Bronchial epithelial cell (primary cell): ENCODE measurements at places on chromosomes 12 and 14. TPM values are rescaled to one million over a fixed set of nuclear protein-coding genes. Genes with fewer than 3 reads are reported as not detected.
A peak's percentile ranks its signal among the peaks of the same experiment; 100 is the strongest.

DNA sequence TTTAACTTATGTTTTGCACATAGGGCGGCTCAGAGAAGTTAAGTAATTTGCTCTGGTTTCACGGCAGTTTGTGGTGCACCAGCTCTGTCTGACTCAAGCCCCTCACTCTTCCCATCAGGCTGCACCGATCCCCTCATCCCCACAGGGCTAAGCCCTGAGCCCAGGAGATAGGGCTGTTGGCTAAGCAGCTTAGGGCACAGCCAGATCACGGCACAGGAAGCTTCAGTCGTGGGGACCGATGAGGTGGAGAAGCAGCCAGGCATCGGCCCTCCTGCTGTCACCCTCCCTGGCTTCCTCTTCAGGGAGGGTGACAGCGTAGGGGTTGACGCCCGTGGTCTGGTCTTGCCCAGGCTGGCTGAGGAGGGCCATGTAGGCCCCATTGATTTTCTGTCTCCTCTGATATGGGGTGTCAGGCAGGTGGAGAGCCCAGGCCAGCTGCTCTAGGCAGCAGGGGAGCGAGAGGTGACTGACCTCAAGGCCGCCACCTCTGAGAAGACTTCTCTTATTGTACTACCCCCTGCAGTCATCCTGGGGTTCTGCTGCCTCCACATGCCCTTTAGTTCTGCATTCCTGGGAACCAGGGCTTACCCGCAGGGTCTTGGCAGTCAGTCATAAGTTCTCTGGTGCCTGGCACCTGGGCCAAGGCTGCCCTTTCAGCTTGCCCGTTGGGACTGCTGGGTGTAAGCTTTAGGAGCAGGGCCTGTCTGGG lies 166.4 kb downstream of the TSPAN9 start:
- DNase-seq: no peak

GRCh38 chr14:63448841-63449240 lies 94.3 kb downstream of the PPP2R5E start:
- DNase-seq: peak; percentile 90

GRCh38 chr12:112116232-112117060 lies 7.9 kb upstream of the NAA25 start:
- no peak for DNase-seq

GRCh38 chr14:104228716-104229533 lies 90.5 kb downstream of the KIF26A start:
- no peak for DNase-seq

- peak; percentile 3 for DNase-seq
Measured at GRCh38 chr14:64826845-64827244, 52.9 kb downstream of the SPTB start.

CLEC14A gene
- not detected in 2 replicates for total RNA-seq

NRL gene
- 0.64 and 0.79 TPM in 2 replicates for total RNA-seq

CPNE8 gene
- 6.8 and 7.1 TPM in 2 replicates for total RNA-seq

- no peak for DNase-seq
Measured at GRCh38 chr12:60393093-60393492, 797.3 kb downstream of the SLC16A7 start.

CDKN3 gene
- 3.7 and 15.4 TPM in 2 replicates for total RNA-seq

- DNase-seq: no peak
Measured at GRCh38 chr14:105838591-105839424, 312.4 kb downstream of the TMEM121 start.

LHX5 gene
- 0.26 and 0.77 TPM in 2 replicates for total RNA-seq

- DNase-seq: no peak
Measured at GRCh38 chr14:79587875-79588274, 623.4 kb downstream of the DIO2 start.

HHIPL1 gene
- total RNA-seq: 0.53 and 1.2 TPM in 2 replicates

DNA sequence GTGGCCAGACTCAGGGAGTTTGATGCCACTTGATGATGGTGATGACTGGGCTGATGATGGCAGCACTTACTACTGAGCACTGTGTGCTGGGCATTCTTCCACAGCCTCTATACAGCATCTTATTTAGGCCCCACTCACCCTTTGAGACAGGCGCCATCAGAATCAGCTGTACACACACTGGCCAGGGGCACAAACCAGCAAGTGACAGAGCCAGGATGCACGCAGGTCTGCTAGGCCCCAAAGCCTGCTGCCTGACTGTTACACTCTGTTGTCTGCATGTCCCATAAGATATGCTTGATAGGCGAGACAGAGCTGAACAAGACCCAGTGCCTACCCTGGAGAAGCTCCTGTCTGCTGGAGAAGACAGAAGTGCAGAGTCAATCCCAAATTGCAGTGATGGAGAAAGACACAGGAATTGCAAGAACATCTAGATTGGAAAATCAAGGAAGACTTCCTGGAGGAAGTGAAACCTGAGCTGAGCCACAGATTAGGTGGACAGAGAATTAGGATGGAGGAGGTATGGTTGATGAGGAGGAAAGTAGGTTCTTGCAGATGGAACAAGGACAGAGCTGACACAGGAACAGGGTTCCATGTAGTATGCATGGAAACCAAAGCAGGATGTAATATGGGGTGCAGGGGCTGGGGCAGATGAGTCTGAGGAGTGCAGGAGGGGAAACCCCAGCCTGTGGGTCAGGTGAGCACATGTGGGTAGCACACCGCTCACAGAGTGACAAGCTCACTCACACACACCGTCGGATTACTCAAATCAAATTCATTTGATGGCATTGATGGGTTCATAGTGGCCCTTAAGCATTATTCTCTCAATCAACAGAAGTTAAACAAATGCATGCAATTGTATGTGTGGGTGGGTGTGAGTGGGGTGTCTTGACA lies 117.3 kb downstream of the BEGAIN start:
- no peak for DNase-seq
